ENCODE measurements at places on chromosomes 13 and 19.

- DNase-seq: no peak
Measured at GRCh38 chr13:25490236-25490635, 118.5 kb downstream of the ATP8A2 start.

GRCh38 chr13:106468207-106468606 is 67.3 kb downstream of the EFNB2 start:
- DNase-seq: no peak

DNA sequence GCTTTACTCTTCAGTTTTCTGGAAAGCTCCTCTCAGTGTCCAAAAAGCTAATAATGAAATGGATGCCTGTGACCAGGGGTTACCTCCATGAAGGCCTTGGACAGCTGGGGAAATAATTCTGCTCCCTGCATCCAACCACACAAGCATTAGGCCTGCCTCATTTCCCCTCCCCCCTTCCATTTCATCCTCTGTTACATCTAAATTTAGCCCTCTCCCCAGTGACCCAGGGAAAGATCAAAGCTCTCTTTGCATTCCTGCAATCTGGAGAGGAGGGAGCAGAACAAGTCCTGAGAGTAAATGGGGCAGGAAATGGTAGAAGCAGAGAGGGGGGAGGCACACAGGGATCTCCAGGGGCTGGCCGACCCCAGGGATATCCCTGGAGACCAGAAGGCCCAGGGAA is 452.7 kb downstream of the TSHZ3 start:
- no peak for DNase-seq

- no peak for DNase-seq
Measured at GRCh38 chr19:38545596-38545995, 72.2 kb downstream of the MAP4K1 start.
